ENCODE measurements at places on chromosomes 1 and 21. TPM values are rescaled to one million over a fixed set of nuclear protein-coding genes. Genes with fewer than 3 reads are reported as not detected.

DNA sequence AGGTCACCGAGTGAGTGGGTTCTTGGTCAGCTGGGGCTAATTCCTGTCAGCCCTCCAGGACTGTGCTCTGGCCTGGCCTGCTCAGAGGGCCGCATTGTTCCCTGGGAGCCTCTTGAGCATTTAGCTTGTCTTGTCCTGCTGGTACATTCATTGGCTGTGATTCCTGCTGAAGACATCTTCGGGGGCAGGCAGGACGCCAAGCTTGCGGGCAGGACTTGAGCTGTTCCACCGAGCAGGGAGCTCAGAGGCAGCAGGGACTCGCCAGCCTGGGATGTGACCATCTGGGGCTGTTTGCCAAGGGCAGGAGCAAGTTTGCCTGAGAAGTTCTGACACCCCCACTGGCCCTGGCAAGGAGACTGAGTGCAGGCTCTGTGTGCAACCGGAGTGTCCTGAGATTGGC lies 7.0 kb upstream of the SLC26A9 start:
- H3K27me3 ChIP-seq = no peaks in the 10 kb centered on the region
- DNase-seq = no peak
- no peaks in the 10 kb centered on the region for H3K4me1 ChIP-seq
- no peaks in the 10 kb centered on the region for H3K36me3 ChIP-seq
- H3K4me3 ChIP-seq = no peak overlapping the region

DNA sequence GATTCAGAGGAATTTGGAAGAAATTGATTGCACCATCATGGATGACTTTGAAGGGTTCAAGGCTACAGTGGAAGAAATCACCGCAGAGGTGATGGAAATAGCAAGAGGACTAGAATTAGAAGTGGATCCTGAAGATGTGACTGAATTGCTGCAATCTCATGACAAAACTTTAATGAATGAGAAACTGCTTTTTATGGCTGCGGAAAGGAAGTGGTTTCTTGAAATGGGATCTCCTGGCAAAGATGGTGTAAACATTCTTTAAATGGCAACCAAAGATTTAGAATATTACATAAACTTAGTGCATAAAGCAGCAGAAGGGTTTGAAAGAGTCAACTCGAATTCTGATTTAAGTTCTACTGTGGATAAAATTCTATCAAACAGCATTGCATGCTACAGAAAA lies 698.6 kb downstream of the PLA2G4A start:
- no peak overlapping the region for H3K4me3 ChIP-seq
- H3K36me3 ChIP-seq = no peaks in the 10 kb centered on the region
- H3K27me3 ChIP-seq = no peaks in the 10 kb centered on the region
- H3K27ac ChIP-seq = no peak overlapping the region

SLC22A15 gene
- 9.3 TPM for total RNA-seq

GRCh38 chr21:34926803-34927467 lies 122.2 kb downstream of the RUNX1 start:
- H3K36me3 ChIP-seq = no peaks in the 10 kb centered on the region
- no peak overlapping the region for H3K4me3 ChIP-seq
- H3K27ac ChIP-seq = no peak overlapping the region
- H3K27me3 ChIP-seq = no peaks in the 10 kb centered on the region

- no peaks in the 10 kb centered on the region for H3K36me3 ChIP-seq
- H3K27ac ChIP-seq = peak overlapping the region; percentile 68
- DNase-seq = peak; percentile 95
- peak overlapping the region; percentile 63 for H3K4me3 ChIP-seq
- peaks cover 13% of the 10 kb centered on the region for H3K4me1 ChIP-seq
Measured at GRCh38 chr1:24847995-24848881, 81.8 kb downstream of the RUNX3 start.

SAMD11 gene
- total RNA-seq = not detected

OR2M3 gene
- total RNA-seq = not detected

- no peaks in the 10 kb centered on the region for H3K4me1 ChIP-seq
- no peaks in the 10 kb centered on the region for H3K27me3 ChIP-seq
- H3K27ac ChIP-seq = no peak overlapping the region
Measured at GRCh38 chr1:187634940-187635339, 806.2 kb downstream of the PLA2G4A start.

ERG gene
- total RNA-seq = not detected

DNA sequence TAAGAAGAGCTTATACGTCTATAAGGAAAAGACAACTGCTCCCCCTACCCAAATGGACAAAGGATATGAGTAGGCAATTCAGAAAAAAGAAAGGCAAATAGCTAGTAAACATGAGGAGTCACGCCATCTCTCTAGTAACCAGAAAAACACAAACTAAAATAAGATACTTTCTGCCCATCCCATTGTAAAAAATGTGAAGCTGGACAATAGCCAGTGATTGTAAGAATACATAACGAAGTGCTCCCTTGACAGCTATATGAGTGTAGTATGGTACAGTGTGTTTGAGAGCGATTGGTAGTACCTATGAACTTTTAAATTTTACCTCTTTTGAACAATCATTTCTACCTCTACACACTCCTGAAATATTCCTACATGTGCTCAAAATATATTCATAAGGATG lies 7.5 kb upstream of the GJA8 start:
- no peak for DNase-seq
- H3K4me1 ChIP-seq = no peaks in the 10 kb centered on the region
- H3K27ac ChIP-seq = no peak overlapping the region
- H3K4me3 ChIP-seq = no peak overlapping the region
- H3K36me3 ChIP-seq = no peaks in the 10 kb centered on the region

VANGL2 gene
- total RNA-seq = 14.5 TPM

NKAIN1 gene
- not detected for total RNA-seq

PPP1R15B gene
- total RNA-seq = 68.0 TPM

- no peaks in the 10 kb centered on the region for H3K36me3 ChIP-seq
- H3K27ac ChIP-seq = no peak overlapping the region
- DNase-seq = no peak
- no peak overlapping the region for H3K4me3 ChIP-seq
- H3K27me3 ChIP-seq = no peaks in the 10 kb centered on the region
Measured at GRCh38 chr1:53583021-53583867, 124.0 kb downstream of the DMRTB1 start.

DNA sequence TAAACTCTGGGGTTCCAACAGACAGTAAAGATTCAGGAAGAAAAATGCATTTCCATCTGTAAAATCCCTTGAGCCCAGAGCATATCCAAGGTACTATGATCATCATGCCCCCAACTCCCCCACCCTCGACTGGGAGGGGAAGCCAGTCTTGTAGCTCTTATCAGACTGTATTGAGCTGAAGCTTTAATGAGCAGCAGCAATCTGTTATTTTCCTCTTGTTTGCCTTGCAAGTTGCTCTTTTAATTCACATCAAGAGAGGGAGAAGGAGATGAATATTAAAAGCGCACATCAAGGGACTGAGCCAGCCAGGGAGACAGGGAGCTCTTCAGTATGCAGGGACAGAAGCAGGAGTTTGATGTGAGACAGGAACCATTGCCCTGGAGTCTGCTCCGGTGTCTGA lies 52.5 kb upstream of the KCNA3 start:
- peaks cover 17% of the 10 kb centered on the region for H3K4me1 ChIP-seq
- no peaks in the 10 kb centered on the region for H3K36me3 ChIP-seq
- H3K27me3 ChIP-seq = no peaks in the 10 kb centered on the region
- H3K4me3 ChIP-seq = peak overlapping the region; percentile 27

DNA sequence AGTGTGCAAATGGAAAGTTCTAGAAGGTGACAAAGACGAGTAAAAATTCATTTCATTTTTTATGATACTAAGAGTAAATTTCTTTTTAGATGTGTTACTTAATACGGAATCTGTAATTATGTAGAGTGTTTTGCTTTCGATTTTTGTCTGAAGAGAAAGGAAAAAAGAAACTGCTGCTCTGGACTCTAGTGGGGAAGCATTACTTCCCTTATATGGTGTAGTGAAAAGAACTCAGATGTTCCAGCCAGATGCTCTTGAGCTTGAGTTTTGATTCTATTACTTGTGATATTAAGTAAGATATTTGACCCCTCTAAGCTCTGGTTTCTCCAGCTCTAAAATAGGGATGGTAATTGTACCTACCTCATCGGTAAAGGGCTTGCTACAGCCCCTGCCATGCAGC lies 12.2 kb upstream of the GPR161 start:
- peak overlapping the region; percentile 57 for H3K27ac ChIP-seq
- no peaks in the 10 kb centered on the region for H3K27me3 ChIP-seq
- H3K4me1 ChIP-seq = peaks cover 10% of the 10 kb centered on the region
- DNase-seq = peak; percentile 55

ZMYND12 gene
- total RNA-seq = 0.79 TPM

- no peak overlapping the region for H3K4me3 ChIP-seq
- no peaks in the 10 kb centered on the region for H3K36me3 ChIP-seq
- no peak overlapping the region for H3K27ac ChIP-seq
- no peak for DNase-seq
Measured at GRCh38 chr1:94884106-94884505, 42.8 kb downstream of the CNN3 start.

- H3K27ac ChIP-seq = no peak overlapping the region
- DNase-seq = no peak
- no peak overlapping the region for H3K4me3 ChIP-seq
- H3K36me3 ChIP-seq = no peaks in the 10 kb centered on the region
Measured at GRCh38 chr1:99171184-99171813, 93.0 kb upstream of the PLPPR4 start.

CHAF1B gene
- total RNA-seq = 1.9 TPM

- H3K36me3 ChIP-seq = no peaks in the 10 kb centered on the region
- H3K27me3 ChIP-seq = no peaks in the 10 kb centered on the region
- no peak overlapping the region for H3K27ac ChIP-seq
- DNase-seq = no peak
- no peak overlapping the region for H3K4me3 ChIP-seq
Measured at GRCh38 chr1:205247130-205247921, 19.6 kb downstream of the TMCC2 start.

DNA sequence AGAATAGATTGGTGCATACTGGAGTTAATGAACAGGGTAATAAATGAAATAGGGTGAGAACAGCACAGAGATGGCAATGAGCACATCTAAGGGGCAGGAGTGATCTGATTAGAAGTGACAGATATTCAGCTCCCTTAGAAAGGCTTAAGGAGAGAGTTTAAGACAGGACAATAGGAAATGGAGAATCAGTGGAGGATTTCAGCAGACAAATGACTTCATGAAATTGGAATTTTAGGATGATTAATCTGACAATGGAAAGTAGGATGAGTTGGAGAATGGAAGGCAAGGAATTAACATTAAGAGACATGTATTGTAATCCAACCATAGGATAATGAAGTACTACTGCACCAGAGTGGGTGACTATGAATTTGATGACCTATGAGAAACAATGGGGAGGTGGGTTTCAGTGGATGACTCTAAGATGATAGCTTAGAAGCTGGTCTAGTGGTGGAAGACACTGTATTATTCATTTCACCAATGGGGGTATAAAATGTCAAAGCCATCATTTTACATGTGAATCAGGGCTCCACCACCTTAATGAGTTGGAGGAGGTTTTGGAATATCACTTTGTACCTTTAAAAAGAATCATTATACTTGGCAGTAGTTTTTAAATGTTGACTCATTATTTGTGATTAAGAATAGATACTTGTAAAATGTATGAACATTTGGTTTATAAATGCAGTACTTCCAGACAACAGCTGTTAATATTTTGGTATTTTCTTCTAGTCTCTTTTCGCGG lies 139.1 kb downstream of the PLA2G4A start:
- no peaks in the 10 kb centered on the region for H3K36me3 ChIP-seq
- no peak overlapping the region for H3K4me3 ChIP-seq
- no peak overlapping the region for H3K27ac ChIP-seq
- DNase-seq = no peak
- no peaks in the 10 kb centered on the region for H3K27me3 ChIP-seq
- no peaks in the 10 kb centered on the region for H3K4me1 ChIP-seq

DNA sequence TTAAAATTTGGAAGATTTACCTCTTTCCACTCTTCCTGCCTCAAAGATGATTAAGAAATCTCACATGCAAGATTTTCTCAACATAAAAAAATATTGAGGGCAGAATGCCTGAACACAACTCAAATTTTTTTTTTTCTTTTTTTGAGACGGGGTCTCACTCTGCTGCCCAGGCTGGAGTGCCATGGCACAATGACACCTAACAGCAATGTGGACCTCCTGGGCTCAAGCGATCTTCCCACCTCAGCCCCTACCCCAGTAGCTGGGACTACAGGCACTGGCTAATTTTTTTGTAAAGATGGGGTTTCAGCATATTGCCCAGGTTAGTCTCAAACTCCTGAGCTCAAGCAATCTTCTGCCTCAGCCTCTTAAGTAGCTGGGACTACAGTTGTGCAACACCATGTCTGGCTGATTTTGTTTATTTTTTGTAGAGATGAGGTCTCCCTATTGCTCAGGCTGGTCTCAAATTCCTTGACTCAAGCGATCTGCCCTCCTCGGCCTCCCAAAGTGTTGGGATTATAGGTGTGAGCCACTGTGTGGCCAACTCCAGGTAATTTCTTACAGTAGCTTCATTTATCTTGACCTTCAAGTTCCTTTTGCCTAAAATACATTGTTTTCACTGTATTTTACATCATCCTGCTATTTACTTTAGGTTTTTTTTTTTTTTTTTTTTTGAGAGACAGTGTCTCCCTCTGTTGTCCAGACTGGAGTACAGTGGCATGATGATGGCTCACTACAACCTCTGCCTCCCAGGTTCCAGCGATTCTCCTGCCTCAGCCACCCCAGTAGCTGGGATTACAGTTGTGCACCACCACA lies 10.4 kb downstream of the NUCKS1 start:
- no peak for DNase-seq
- H3K27ac ChIP-seq = no peak overlapping the region
- no peaks in the 10 kb centered on the region for H3K27me3 ChIP-seq
- peaks cover 19% of the 10 kb centered on the region for H3K4me1 ChIP-seq

GRCh38 chr21:15014221-15014620 lies 50.6 kb downstream of the NRIP1 start:
- DNase-seq = no peak
- H3K4me3 ChIP-seq = no peak overlapping the region
- H3K27ac ChIP-seq = no peak overlapping the region
- H3K27me3 ChIP-seq = no peaks in the 10 kb centered on the region

- H3K36me3 ChIP-seq = peaks cover 49% of the 10 kb centered on the region
- H3K27me3 ChIP-seq = no peaks in the 10 kb centered on the region
- no peaks in the 10 kb centered on the region for H3K4me1 ChIP-seq
- H3K4me3 ChIP-seq = no peak overlapping the region
- DNase-seq = peak; percentile 30
Measured at GRCh38 chr1:193083365-193084088, 21.7 kb downstream of the GLRX2 start.

DNA sequence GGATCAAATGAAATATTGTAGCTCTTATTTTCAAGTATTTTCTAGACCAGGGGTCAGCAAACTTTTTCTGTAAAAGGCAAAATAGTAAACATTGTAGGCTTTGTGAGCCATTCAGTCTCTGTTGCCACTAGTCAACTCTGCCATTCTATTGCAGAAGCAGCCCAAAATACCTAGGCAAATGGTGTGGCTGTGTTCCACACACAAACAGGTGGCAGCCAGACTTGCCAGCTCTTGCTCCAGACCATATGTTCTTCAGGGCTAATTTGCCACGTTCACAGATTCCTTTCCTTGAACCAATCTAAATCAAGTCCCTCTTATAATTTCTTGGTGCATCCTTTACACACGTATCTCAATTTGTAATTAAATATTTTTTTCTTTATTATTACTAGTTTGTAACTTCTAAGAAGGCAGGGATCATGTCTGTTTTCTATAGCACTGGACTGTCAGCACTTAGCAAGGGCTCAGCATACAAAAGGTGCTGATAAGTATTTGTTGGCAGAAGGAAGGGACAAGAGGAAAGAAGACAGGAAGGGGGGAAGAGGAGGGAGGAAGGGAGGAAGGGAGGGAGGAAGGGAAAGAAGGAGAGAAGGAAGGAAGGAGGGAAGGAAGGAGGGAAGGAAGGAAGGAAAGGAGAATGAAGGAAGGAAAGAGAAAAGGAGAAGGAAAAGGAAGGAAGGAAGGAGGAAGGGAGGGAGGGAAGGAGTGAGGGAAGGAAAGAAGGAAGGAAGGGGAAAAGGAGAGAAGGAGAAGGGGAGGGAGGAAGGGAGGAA lies 106.5 kb upstream of the EDEM3 start:
- no peaks in the 10 kb centered on the region for H3K27me3 ChIP-seq
- peak; percentile 18 for DNase-seq
- no peak overlapping the region for H3K4me3 ChIP-seq
- H3K36me3 ChIP-seq = no peaks in the 10 kb centered on the region

Data from B cell (primary cell).